Activated naive CD4-positive, alpha-beta T cell treated with anti-CD3 and anti-CD28 coated beads, Interleukin-2, amount 10 ng/mL, durations not matched to agents 7 days and 5 days (primary cell): ENCODE measurements at places on chromosomes 1 and 21.

GRCh38 chr21:33244082-33244778, 14.5 kb downstream of the IFNAR2 start:
- no peak for DNase-seq

- no peak for DNase-seq
Measured at GRCh38 chr1:27588256-27589232, 15.4 kb downstream of the AHDC1 start.

- DNase-seq = no peak
Measured at GRCh38 chr1:61397935-61398334, 315.6 kb downstream of the NFIA start.

GRCh38 chr1:37274938-37275631, 199.3 kb upstream of the ZC3H12A start:
- no peak for DNase-seq

- no peak for DNase-seq
Measured at GRCh38 chr1:183989078-183989577, 48.4 kb downstream of the COLGALT2 start.

DNA sequence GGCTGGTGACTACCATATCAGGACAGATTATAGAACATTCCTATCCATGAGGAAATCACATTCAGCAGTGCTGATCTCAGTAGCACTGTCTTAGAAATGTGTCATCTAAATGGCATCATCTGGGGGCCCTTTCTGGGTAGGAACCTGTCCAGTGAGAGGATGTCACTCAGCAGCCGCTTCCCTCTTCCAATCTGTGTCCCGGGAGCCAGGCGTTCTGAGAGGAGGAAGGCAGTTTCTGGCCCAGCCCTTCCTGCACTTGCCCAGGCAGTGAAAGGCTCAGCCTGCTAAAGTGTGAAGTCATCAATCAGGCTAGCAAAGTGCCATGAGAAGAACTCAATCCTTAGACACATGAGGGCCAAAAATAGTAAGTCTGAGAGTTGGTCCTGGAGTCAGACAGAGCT, 25.6 kb downstream of the RAB4A start:
- no peak for DNase-seq

- DNase-seq = no peak
Measured at GRCh38 chr1:200916681-200917080, 22.0 kb downstream of the INAVA start.

DNA sequence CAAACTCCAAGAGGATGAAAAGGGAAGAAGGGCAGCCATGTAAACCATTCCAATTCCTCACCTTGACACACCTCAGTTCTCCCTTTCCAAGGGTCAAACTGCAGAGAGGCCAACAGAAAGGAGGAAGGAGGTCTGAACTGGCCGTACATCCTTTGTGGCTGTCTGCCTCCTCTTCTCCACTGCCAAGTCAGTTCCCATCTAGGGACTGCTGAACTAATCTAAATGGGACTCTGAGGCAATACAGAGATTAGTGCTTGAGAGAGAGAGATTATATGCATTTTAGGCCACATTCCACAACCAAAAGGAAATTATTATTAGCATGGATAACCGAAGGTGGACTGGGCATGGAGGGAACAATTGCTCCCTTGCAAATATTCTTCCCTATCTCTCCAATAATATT, 2.7 kb downstream of the ARHGEF11 start:
- DNase-seq = no peak

GRCh38 chr1:184806296-184806721, 51.7 kb upstream of the EDEM3 start:
- DNase-seq = no peak

DNA sequence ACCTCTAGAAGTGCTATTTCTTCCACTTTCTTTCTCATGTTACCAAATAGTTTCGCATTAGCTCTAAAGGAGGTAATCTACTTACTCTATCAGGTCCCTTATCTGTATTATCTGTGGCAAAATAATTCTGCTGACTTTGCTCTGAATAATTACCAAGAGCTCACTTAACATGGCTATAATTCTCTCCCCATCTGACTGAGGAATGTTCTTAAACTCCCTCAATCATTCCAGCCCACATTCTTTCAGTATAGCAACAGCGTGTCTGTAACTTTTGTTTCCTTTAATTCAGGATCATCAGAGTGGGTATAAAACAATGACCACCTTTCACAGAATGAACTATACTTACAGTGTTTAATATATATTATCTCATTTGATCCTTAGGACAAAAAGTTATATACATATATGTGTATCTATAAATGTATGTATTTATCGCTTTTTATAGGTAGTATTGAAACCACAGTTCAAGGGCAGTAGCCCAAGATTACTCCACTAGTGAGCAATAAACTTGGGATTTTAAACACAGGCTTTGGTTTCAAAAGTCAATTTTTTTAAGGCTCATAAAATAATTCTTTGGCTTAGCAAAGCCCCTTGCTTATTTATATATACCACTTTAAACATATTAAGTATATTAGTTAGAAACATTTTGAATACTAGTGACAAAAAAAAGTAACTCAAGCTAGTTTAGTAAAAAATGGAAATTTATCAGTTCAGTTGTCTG, 36.1 kb upstream of the ST6GALNAC3 start:
- DNase-seq = no peak

- no peak for DNase-seq
Measured at GRCh38 chr1:16189003-16189402, 23.4 kb downstream of the ARHGEF19 start.

DNA sequence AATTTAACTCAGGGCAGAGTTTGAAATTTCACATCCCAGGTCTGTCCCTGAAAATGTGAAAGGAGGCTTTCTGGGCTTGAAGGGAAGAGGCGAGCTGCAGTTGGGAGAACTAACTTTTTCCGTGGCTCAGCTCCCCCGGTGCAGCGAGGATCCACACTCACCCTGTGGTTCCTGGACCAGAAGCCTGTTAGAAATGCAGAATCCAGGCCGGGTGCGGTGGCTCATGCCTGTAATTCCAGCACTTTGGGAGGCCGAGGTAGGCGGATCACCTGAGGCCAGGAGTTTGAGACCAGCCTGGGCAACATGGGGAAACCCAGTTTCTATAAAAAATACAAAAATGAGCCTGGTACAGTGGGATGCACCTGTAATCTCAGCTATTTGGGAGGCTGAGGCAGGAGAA, 2.9 kb upstream of the DHRS3 start:
- DNase-seq = no peak

DNA sequence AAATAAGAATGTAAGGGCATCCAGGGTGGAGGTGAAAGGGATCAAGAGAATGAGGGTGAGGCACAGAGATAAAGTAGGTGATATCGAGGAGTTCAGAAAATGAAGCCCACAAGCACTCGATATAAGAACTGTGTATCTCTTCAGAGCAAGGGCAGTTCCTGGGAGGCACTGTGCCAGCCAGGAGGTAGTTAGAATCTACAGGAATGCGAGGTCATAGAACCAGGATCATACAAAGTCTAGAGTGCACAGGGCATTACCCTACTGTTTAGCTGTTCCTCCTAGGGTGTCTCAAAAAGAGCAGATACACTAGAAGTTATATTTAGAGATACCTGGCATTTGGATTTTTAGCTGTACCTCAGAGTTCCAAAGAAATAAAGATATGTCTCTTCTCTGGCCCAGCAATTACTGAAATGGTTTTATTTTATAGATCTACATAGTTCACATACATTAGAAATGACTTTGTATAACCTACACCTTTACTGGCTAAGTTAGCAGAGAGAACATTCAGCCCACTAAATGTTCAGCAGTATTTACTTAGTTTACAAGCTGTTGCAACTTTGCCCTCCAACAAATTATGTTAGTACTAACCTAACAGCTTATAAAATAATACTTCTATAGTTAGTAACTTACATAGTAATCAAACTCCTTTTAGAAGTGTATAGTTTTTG, 1.6 kb downstream of the OVAAL start:
- DNase-seq = no peak

DNA sequence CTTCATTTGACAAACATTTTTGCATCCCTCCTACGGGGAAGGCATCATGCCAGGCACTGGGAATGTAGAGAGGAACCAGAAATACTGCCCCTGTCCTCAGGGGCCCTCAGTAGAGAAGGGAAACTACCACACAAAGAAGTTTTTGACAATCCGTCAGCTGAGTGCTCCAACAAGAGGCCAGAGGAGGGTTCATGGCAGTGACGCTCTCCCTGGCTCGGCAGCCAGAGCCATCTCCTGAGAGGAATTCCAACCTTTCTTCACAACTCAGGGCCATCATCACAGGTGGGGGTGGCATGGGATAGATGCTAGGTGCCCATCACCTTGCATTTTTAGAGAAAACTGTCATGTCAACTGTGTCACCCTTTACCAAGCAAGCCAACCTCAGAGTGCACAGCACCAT, 154.1 kb downstream of the HIVEP3 start:
- DNase-seq = no peak
